Activated CD4-positive, alpha-beta memory T cell treated with anti-CD3 and anti-CD28 coated beads for 36 hours (primary cell): ENCODE measurements at places on chromosomes 3 and 15. TPM values are rescaled to one million over a fixed set of nuclear protein-coding genes. Genes with fewer than 3 reads are reported as not detected.

Gene CASR
- total RNA-seq = 0.14 TPM

Gene TMEM207
- not detected for total RNA-seq

Gene XCR1
- 0.05 TPM for total RNA-seq

Gene CILP
- 0.05 TPM for total RNA-seq

Gene AGBL1
- 0.10 TPM for total RNA-seq

Gene C2CD4A
- 2.6 TPM for total RNA-seq

Gene MAP1A
- total RNA-seq = 1.5 TPM

GRCh38 chr3:105260385-105260784 is 106.3 kb upstream of the ALCAM start:
- no peak overlapping the region for H3K27ac ChIP-seq
- no peaks in the 10 kb centered on the region for H3K36me3 ChIP-seq
- no peaks in the 10 kb centered on the region for H3K27me3 ChIP-seq
- DNase-seq = no peak
- H3K4me1 ChIP-seq = no peaks in the 10 kb centered on the region
- no peak overlapping the region for H3K4me3 ChIP-seq

- H3K27me3 ChIP-seq = peaks cover 11% of the 10 kb centered on the region
- H3K36me3 ChIP-seq = no peaks in the 10 kb centered on the region
- no peak overlapping the region for H3K4me3 ChIP-seq
Measured at GRCh38 chr3:148694116-148694515, 3.6 kb upstream of the AGTR1 start.

DNA sequence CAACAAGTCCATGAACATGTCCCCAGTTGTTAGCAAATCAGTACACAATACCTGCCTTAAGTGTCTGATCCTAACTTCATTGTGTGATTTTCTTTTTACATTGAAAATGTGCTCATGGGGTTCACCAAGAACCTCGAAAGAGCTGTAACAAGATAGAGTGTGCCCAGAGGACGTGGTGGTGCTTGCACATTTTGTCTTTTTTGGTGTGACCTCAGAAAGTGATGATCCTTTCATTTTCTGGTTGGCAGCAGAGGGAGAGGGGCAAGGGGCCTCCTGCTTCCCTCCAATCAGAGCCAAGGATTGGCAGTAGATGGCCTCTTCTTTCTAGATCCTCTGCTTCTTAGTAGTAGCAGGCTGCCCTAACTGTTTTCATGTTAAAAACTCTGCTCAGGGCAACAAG is 176.4 kb downstream of the OPA1 start:
- no peaks in the 10 kb centered on the region for H3K36me3 ChIP-seq
- no peak overlapping the region for H3K27ac ChIP-seq
- no peaks in the 10 kb centered on the region for H3K4me1 ChIP-seq
- H3K27me3 ChIP-seq = no peaks in the 10 kb centered on the region
- no peak overlapping the region for H3K4me3 ChIP-seq
- no peak for DNase-seq

GRCh38 chr3:14706096-14706495 is 31.2 kb downstream of the C3orf20 start:
- no peak overlapping the region for H3K4me3 ChIP-seq
- no peak overlapping the region for H3K27ac ChIP-seq
- no peak for DNase-seq
- no peaks in the 10 kb centered on the region for H3K27me3 ChIP-seq
- H3K36me3 ChIP-seq = peaks cover 4% of the 10 kb centered on the region
- no peaks in the 10 kb centered on the region for H3K4me1 ChIP-seq

GRCh38 chr15:78243491-78243941 is 9.2 kb upstream of the ACSBG1 start:
- no peak overlapping the region for H3K4me3 ChIP-seq
- H3K27me3 ChIP-seq = peaks cover 1% of the 10 kb centered on the region
- H3K36me3 ChIP-seq = no peaks in the 10 kb centered on the region
- DNase-seq = no peak

DNA sequence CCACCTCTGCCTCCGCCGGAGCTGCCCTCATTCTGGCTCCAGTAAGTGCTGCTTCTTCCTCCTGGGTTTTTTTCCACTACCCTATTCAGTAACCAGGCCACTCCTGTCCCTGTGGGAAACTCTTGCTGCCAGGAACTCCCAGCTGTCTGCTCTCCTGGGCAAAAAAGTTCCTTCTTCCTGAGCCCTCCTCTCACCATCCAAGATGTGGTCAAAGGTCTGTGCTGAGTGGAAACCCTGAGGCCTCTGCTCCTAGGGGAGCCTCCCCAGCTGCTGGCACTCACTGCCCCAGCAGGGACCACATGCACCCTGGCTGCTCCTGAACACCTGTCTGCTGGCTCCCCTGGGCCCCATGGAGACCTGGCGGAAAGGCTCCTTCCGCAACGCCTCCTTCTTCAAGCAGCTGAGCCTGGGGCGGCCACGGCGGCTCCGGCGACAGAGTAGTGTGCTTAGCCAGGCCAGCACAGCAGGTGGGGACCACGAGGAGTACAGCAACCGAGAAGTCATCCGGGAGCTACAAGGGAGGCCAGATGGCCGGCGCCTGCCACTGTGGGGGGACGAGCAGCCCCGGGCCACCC is 454 bp downstream of the C15orf62 start:
- peak overlapping the region; percentile 60 for H3K27ac ChIP-seq
- DNase-seq = no peak
- no peak overlapping the region for H3K4me3 ChIP-seq
- peaks cover 24% of the 10 kb centered on the region for H3K4me1 ChIP-seq

GRCh38 chr3:195877136-195877715 is 31.1 kb downstream of the TNK2 start:
- H3K27ac ChIP-seq = peak overlapping the region; percentile 28
- H3K27me3 ChIP-seq = no peaks in the 10 kb centered on the region
- H3K4me3 ChIP-seq = no peak overlapping the region

DNA sequence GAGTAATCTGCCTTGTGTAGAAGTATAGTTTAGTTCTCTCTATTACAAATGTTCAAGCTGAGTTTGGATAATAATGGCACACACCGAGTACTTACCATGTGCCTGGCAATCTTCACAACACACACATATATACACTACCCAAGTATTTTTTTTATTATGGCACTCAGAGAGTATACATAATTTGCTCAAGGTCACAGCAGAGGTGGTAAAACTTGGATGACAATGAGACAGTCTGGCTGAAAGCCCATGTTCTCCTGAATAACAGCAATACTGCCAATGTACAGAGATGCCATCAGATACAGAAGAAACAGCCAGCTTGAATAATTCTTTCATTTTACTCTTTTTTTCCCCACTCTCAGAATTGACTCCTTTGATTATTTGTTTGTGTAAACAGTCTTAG is 460.0 kb downstream of the CNTN6 start:
- no peaks in the 10 kb centered on the region for H3K27me3 ChIP-seq
- H3K36me3 ChIP-seq = no peaks in the 10 kb centered on the region
- no peaks in the 10 kb centered on the region for H3K4me1 ChIP-seq
- DNase-seq = no peak
- H3K27ac ChIP-seq = no peak overlapping the region

DNA sequence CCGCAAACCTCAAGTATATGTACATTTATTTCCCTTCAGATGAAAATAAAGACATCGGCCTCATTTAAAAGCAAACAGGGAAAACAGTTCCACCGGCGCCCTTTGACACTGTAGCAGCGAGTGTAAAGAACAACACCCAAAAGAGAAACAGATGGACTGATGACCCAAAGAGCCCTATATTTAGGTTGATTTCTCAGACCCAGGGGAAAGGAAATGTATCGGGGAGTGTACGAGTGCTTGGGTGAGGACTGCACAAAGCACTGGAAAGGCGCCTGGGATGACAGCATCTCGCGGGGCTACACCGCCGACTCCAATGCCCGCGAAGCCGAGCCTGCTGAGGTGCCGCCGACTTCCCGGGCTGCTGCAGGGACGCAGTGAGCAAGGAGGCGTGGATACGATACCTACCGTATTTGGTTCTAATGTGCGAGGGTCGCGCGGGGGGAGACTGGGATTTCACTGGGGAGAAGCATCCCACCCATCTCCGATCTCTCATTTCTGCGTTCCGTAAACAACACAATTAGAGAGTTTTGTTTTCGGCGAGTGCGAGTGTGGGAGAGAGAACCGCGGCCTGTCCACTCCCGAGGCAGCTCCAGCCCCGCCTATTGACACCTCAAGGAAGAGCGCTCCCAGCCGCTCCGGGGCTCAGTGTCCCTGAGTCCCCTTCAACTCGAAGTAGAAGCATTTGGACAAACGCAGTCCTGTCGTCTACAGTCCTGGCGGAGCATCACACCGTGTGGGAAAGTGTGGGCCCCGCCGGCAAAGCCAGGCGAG is 2.0 kb downstream of the MECOM start:
- peak overlapping the region; percentile 71 for H3K4me3 ChIP-seq
- peaks cover 80% of the 10 kb centered on the region for H3K27me3 ChIP-seq
- H3K36me3 ChIP-seq = no peaks in the 10 kb centered on the region
- DNase-seq = no peak
- H3K27ac ChIP-seq = no peak overlapping the region

GRCh38 chr3:100354850-100355249 is 20.3 kb downstream of the NIT2 start:
- H3K27me3 ChIP-seq = no peaks in the 10 kb centered on the region
- H3K27ac ChIP-seq = no peak overlapping the region
- H3K4me3 ChIP-seq = no peak overlapping the region

DNA sequence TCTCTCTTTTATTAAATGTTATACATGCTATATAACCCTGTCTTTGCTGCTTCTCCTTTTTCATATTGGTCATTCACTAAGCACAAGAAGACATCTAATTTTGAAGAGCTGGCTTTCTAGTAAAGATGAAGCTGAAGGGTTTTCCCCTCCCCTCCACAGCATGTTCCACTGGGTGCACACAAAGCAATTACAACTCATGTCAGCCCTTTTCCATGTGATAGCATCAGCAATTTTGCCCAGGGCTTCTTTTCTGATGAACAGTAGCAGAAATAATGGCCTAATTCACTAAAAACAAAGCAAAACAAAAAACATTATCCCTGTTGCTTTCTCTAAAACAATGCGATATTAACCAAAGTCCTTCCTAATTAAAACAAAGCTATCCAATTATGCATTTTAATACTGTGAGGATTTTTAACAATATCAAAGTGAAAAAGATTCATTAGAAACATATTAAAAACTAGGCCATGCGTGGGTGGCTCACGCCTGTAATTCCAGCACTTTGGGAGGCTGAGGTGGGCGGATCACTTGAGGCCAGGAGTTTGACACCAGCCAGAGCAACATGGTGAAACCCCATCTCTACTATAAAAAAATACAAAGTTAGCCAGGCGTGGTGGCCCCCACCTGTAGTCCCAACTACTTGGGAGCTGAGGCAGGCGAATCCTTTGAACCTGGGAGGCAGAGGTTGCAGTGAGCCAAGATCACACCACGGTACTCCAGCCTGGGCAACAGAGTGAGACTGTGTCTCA is 12.2 kb upstream of the PIK3R4 start:
- DNase-seq = no peak
- H3K4me1 ChIP-seq = no peaks in the 10 kb centered on the region
- H3K4me3 ChIP-seq = no peak overlapping the region

DNA sequence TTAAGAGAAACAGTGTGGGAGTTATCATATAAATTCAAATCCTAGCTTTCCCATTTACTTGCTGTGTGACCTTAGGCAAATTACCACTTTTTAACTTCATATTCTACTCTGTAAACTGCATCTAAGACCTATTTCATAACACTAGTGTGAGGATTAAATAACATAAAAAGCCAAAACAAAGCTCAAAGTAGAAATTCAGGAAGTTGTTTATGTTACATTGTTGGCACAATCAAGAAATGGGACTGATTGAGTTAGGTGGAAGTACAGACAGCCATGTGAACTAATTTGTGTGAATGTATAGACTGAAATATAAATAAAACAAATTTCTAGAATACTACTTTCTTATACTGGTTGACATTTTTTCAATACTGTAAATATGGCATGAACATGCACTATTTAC is 131.7 kb downstream of the STAG1 start:
- H3K27me3 ChIP-seq = no peaks in the 10 kb centered on the region
- H3K4me3 ChIP-seq = no peak overlapping the region
- H3K4me1 ChIP-seq = peaks cover 13% of the 10 kb centered on the region

DNA sequence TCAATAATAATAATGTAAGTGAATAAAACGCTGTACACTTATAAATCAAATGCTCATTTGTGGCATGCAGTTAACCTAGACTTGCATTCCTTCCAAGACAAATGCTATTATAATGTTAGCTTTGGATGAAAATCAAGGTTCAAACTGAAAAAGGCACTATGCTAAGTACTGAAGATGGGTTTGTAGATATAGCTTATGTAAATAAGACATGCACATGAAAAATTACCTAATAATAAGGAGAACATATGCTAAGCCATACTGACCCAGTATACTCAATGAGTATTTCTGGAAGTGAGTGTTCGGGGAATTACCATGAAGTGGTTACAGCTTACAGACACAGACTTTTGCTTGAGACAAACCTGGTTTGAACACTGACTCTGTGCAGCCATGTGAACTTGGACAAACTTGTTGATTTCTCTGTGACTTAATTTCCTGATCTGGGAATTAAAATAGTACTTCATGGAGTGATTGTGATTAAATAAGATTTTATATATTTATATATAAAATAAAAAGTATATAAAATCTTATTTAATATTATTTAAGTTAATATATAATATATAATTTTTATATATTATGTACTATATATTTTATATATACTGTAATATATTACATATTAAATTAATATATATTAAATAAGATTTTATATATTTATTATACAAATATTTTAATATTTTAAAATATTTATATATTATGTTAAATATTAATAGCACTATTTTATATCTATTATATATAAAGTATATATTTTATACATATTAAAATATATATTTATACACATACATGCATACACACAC is 159.2 kb downstream of the ZPLD1 start:
- no peak for DNase-seq
- no peak overlapping the region for H3K4me3 ChIP-seq
- no peaks in the 10 kb centered on the region for H3K36me3 ChIP-seq
- no peaks in the 10 kb centered on the region for H3K4me1 ChIP-seq
- no peak overlapping the region for H3K27ac ChIP-seq

DNA sequence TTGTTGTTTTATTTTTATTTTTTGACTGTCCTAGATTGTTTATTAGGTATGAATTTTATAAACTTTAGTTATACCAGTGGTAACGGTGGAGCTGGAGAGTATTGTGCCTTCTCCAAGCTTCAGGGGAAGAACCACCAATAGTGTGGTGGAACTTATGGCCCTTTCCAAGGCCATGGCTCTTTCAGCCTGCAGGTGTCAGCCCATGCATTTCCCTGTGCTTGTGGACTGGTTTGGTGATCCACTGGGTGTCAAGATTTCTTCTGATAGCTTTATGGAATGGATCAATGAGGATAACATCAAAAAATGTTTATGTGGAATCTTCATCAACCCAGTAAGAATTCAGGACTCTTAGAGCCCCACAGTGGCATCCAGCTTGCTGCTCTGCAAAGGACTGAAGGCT is 19.2 kb upstream of the SCAMP5 start:
- H3K4me3 ChIP-seq = no peak overlapping the region
- no peak for DNase-seq
- H3K36me3 ChIP-seq = no peaks in the 10 kb centered on the region
- H3K27ac ChIP-seq = no peak overlapping the region
- H3K4me1 ChIP-seq = peaks cover 9% of the 10 kb centered on the region
- peaks cover 11% of the 10 kb centered on the region for H3K27me3 ChIP-seq

DNA sequence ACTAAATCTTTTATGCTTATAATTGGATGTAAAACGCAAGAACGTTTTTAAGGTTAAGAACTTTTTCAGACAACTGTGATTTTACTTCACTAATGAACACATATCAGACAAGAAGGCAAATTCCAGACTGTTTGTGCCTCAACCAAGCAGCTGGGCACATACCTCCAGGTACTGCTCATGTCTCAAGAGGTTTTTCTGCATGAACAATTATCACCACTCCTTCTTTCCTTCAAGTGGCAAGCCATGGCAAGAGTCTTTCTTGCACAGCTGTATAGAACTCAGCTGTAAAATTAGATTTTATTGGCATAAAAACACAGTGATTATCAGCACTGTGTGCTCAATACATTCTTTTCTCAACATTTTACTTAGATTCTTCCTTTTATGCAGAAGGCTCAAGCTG is 64.3 kb downstream of the FNDC3B start:
- peaks cover 73% of the 10 kb centered on the region for H3K4me1 ChIP-seq
- H3K36me3 ChIP-seq = no peaks in the 10 kb centered on the region
- no peak overlapping the region for H3K27ac ChIP-seq
- no peaks in the 10 kb centered on the region for H3K27me3 ChIP-seq
- no peak for DNase-seq
